CD8-positive, alpha-beta memory T cell (primary cell): ENCODE measurements at places on chromosomes 2 and 18. TPM values are rescaled to one million over a fixed set of nuclear protein-coding genes. Genes with fewer than 3 reads are reported as not detected.

- DNase-seq, result no peak
These were observed 14.6 kb downstream of the RAB31 start for GRCh38 chr18:9722691-9723090.

DNA sequence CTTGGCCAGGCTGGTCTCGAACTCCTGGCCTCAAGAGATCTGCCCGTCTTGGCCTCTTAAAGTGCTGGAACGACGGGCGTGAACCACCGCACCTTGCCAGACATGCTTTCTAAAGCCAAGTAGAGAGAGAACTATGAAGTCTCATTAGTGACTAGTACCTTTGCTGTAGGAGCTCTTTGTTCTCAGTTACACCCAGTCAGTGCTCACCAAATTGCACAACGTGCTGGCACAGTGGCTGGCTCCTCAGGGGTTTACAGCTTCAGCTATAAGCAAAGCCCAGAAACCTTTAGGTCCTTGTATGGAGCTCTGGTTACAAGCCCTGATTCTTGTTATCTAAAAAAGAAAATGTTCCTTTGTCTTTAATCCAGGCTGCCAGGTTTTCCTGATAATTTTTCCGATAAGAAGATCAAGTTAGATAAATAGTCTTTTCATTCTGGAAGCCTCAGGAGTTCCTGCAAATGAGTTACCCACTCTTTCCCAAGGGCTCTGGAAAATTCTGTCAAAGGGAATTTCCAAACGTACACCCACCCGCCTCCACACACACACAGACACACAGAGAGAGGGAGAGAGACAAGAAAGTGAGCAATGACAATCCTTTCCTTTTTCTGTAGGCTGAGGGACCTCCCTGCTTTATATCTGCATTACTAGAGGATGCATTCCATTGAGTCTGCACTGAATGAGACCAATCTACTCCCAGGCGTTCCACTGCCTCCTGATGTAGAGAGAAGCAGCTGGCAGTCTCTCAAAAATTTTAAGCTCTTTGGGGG, 100.2 kb upstream of the CSRNP3 start:
- no peak for DNase-seq

DNA sequence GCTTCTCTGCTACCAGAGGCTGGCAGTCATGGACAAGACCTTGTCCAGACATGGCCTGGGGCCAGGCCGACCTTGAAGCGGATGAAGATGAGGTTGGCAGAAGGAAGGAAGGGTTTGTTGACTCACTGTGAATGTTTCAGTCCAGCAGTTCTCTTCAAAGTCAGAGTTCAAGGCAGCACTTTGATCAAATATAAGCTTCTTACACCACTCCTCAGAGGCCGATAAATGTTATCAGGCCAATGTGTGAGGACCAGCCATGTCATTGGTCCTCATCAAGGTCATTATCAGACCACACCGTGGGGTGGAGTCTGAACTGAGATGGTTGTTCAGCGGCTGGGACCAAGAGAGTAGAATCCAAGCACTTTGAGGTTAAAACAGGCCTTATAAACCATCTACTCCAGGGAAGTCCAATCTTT, 35.5 kb downstream of the QPCT start:
- no peak for DNase-seq

GRCh38 chr2:68152681-68153347, 4.9 kb upstream of the PNO1 start:
- no peak for DNase-seq

DNA sequence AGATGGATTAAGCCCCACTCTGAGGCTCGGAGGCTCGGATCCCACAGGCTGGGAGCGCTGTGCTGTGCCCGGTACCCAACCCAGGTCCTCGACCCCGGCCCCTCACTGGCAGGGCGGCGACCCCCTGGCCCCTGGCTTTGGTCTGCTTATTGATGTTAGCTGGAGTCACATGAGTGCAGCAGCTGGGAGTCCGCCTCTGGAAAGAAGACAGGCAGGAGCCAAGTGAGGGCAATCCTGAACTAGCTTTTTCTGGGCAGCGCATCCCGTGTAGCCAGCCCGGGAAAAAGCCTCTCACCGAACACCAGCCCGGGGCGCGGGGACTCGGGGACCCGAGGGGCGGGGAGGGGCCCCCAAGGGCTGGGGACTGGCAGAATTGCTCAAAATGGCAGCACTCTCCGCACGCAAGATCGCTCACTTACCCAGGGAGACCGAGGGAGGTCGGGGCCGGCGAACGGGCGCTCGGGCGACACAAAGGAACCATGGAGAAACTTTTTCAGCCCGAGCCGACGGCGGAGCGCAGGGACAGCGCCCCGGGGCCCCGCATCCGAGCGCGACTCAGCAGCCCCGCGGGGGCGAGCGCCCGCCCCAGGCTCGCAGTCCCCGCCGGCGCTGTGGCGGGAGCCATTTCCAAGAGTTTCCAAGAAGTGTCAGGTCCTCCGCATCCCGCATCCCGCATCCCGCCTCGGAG, 567 bp downstream of the TMEM200C start:
- DNase-seq, result no peak

DNA sequence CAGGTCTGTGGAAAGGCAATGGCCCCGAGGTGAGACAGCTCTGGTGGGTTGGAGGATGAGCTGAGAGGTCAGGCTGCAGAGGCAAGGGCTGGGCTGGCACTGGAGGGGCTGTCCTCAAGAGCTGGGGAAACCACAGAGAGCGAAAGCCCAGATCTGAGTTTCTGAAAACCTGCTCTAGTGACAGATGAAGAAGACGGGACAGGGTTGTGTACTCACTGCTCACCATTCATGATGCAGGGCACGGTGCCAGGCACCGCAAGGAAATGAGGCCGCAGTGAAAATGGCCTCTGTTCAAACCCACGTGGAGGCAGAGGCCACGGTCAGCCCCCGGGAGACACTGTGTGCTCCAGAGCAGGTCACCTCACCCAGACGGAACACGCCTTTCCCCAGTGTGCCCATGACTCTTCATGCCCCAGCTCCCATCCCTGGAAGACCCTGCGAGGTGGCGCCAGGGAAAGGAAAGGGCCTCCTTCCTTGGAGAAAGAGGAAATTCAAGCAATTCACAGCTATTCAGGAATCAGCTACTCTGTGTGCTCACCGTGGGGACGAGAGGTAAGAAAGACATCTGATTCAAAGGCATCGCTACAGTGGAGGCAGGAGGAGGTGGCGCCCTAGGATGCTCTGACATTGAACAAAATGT, 24.3 kb upstream of the ID2 start:
- no peak for DNase-seq

DNA sequence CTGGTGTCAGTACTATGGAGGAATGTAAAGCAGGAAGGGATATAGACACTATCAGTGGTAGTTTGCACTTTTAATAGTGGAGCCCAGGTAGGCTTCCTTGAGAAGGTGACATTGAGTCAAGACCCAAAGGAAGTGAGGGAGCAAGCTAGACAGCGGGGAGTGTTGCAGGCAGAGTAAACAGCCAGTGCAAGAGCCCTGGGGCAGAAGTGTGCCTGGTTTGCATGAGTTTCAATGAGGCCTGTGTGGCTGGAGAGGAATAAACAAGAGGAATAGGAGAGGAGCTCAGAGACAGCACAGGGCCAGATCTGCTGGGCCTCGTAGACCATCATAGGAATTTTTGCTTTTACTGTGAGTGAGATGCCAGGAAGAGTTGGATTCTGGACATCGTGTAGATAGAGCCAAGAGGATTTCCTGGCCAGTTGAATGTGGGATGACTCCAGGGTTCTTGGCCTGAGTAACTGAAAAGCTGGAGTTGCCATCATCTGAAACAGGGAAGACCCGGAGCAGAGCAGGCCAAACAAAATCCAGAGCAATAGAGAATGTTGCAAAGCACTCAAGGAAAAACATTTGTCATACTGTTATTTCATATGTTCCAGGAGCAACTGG, 102.5 kb downstream of the SP3 start:
- no peak for DNase-seq

DNA sequence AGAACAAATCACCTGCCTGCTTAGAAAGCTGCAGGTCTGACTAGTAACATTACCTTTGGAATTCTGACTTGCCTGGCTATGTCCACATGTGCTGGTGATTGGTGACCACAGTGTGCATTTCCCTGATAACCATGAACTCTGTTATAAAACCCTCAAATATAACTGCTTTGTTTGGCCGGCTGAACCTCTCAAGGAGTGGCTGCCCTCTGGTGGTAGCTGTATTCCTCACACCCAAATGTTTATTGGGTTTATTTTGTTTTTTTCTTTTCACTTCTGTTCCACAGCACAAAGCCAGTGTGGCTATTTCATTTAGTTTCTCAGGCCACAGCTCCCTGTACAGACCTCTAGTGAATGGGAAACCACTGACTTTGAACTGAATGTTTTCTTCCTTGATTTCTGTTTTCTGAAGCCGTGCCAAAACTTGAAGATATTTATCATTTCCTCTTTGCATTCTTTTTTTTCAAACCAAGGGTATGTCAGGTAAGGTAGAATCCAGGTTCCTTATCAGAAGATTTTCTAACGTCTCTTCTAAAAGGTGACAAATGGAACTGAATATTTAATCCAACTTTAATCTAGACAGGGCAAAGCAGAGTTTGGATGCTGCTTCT, 549.0 kb upstream of the VRK2 start:
- DNase-seq, result no peak

DNA sequence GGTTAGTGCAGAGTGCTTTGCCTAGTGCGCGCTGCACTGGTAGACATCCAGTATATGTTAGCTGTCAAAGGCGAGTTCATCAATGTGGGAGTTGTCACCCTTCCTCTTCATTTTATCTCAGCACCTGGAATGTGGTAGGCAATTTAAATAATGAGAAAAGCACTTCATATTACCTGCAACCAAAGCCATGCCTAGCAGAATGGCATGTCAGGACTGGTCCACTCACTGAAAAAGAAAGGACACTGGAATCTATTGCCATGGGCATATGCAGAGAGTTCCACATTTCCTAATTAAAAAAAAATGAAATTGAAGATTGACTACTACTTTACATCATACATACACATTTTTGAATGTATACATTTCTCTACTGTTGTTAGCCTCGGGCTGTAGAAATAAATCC, 139.6 kb downstream of the PAX3 start:
- no peak for DNase-seq

DNA sequence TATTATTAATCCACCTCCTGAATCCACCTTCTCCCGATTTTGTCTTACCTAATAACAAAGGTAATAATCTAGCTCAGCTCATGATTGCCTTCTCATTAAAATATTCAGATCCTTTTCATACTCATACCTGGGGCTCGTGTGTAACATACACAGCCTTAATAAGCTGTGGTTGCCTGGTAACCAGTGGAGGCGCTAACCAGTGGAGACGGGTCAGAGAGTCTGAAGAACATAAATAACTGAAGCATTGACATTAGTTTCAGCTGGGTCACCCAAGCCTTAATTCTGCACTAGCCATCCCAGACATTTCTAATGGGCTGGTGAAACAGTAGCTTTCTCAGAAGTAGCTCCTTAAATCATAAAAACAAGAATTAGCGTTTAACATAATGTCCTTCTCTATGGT, 14.8 kb upstream of the DTNA start:
- DNase-seq, result no peak

- no peak for DNase-seq
These were observed 4.0 kb upstream of the RND3 start for GRCh38 chr2:150491430-150491829.

DNA sequence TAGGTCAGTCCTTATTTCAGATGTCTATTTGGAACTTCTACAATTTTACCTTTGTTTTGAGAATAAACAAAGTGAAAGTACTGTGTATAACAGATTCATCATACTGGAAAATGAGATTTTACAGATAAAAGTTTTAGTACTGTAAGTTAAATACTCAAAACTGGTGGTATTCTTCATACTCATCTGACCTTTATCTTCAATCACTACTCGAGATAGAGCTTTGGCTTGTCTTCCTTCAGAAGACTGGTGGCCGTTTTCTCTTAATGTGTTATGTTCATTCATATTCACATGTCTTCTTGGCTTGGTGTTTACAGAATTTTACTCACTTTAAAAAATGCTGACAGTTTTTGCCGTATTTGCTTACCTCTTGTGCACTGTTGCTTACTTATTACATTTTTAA, 2.1 kb downstream of the SPOPL start:
- DNase-seq, result no peak

GRCh38 chr2:234136461-234136860, 86.0 kb downstream of the SPP2 start:
- DNase-seq, result no peak

- DNase-seq, result no peak
These were observed 29.9 kb upstream of the IMPA2 start for GRCh38 chr18:11951390-11951851.

DNA sequence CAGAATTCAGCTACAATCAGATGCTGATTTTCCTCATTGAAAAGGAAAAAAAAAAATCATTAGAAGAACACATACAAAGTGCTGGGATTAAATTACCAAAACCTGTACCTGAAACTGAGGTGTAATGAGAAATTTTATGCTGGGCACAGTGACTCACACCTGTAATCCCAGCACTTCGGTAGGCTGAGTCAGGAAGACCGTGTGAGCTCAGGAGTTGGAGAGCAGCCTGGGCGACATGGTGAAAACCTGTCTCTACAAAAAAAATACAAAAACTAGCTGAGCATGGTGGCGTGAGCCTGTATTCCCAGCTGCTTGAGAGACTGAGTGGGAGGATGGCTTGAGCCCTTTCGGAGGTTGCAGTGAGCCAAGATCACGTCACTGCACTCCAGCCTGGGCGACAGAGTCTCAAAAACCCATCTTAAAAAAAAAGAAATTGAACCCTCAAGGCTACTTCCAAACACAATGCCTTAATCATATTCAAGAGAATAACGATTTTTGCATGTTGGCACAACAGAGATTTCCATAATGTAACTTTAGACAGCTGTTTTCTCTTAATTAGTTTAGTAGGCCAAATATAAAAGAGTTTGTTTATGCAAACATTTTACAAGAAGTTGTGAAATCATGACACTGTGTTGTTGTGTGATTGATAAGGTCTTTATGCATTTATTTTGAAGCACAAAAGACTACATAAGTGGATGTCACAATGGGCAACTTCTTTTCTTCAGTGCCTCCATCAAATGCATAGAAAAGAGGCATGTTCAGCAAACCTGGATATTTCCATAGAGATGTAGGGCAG, 63.9 kb downstream of the FAM161A start:
- no peak for DNase-seq

GRCh38 chr2:233117351-233117750, 57.2 kb downstream of the INPP5D start:
- no peak for DNase-seq

DNA sequence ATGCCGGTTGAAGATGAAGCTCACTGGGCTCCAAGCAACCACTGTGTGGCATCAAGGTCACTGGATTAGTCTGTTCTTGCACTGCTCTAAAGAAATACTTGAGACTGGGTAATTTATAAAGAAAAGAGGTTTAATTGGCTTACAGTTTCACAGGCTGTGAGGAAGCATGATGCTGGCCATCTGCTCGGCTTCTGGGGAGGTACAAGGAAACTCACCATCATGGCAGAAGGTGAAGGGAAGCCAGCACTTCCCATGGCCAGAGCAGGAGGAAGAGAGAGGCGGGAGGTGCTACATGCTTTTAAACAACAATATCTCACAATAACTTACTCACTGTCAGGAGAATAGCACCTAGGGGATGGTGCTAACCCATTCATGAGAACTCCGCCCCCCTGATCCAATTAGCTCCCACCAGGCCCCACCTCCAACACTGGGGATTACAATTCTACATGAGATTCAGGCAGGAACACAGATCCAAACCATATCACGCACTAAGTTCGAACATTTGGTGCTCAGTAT, 109.7 kb upstream of the MGAT5 start:
- DNase-seq, result no peak

GRCh38 chr18:59629894-59630293, 67.3 kb downstream of the CCBE1 start:
- no peak for DNase-seq

The TRPM8 gene
- total RNA-seq, result not detected

The LCT gene
- total RNA-seq, result 0.48 TPM

The ZNF24 gene
- total RNA-seq, result 52.1 TPM

The PROKR1 gene
- total RNA-seq, result not detected

The STAM2 gene
- total RNA-seq, result 19.8 TPM

The EGR4 gene
- total RNA-seq, result 0.31 TPM

The CBLN2 gene
- total RNA-seq, result not detected

The KCNG2 gene
- total RNA-seq, result not detected
